ENCODE measurements at places on chromosomes 3 and 15. TPM values are rescaled to one million over a fixed set of nuclear protein-coding genes. Genes with fewer than 3 reads are reported as not detected.

Gene TRH
- polyA plus RNA-seq = 0.38 TPM

Gene GOLGA6B
- not detected for polyA plus RNA-seq

Gene DGKG
- polyA plus RNA-seq = 0.51 TPM

Gene ACKR2
- polyA plus RNA-seq = 1.8 TPM

DNA sequence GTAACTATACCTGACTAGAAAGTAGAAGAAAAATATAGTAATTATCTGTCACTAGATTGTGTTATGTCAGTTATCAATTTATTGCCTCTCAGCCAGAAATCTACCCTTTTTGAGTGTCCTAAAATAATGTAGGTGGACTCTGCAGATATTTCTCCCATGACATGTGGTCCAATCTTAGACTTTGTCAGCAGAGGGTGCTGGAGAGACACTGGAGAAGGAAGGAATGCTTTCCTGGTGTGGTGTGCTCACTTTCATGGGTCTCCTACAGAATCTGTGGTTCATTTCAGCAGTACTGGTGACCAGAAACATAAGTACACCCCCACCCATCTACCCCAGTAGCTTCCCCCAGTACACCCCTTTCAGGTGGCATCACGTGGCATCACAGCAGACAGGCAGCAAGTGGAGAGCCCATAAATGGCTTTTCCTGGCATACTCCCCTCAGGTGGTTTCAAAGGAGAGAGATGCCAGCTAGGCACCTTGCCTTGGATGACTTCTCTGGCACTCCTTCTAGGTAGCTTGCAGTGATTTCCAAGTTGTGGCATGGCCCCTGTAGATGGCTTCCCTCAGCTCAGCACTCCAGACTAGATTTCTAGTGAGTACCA is 114.7 kb downstream of the GADL1 start:
- DNase-seq = no peak

- no peak for DNase-seq
Observed at GRCh38 chr3:52721002-52721729, 15.3 kb downstream of the SPCS1 start.

DNA sequence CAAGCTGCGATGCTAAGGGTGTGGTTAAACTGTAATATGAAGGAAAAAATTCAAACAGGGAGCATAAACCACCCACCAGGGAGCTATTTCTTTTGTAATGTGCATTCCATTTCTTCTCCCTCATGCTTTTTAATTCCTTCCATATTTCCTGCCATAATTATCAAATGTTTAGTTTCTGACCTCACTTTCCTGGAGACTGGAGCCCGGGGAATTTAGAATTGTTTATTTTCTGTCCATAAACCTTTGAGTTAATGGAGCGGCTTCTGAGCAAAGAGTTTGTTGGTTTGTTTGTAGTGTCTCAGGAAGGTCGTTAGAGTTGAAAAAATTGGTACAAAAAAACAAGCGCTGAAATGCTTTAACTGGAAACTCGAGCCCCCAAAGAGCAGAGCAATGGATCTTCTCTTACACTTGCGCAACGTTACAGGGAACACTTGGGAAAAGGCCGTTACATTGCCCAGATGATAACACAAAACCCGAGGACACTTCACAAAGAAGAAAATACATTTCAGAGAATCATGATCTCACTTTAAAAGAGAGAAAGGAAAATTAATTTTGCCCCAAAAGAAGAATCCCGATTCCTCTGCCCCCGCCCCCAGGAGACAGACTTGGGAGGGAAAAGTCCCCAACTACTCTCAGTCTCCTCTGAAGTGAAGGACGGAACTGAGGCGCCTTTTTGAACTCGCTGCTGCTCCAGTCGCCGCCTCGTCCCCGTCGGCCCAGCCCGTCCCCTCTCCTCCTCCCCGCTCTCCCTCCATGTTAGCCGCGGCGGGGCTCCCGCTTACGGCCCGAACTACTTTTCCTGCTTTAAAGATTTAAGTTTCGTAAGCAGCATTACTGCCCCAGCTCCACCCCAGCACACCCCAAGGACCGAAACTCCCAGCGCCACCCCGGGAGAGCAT is 842 bp downstream of the FSTL1 start:
- DNase-seq = peak; percentile 69

DNA sequence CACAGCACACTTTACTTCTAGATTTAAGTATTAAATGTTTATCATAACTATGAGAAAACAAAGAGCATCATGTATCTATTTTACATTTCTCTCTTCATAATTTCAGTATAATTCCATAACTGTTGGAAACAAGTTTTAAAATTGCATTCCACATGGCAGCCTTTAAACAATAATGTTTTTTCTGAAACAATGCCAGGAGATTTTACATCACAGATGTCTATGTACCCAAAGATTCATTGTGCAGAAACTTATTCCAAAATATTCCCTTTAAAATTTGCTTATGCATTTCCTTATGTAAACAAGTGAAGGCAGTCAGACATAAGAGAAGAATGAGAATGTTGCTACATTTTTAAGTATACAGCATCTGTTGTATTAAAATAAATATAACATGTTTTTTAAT is 324.9 kb upstream of the COL8A1 start:
- no peak for DNase-seq

GRCh38 chr15:41987246-41987924 is 15.0 kb upstream of the EHD4 start:
- no peak for DNase-seq

DNA sequence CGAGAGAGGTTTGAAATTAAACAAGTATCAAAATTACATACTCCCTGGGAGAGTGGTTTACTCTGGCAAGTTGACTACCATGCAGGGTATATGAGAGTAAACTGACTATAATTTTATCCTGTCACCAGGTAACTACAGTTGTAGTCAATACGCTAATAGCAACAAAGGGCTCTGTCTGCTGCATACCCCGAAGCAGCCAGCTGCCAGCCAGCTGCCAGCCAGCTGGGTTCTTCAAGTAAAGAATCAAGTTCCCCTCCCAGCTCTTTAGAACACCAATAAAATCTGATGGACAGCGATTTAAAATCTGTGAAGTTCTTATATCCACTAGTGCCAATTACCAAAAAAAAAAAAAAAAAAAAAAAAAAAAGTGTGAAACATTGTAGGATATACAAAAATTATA is 417.7 kb upstream of the CFAP20DC start:
- no peak for DNase-seq

DNA sequence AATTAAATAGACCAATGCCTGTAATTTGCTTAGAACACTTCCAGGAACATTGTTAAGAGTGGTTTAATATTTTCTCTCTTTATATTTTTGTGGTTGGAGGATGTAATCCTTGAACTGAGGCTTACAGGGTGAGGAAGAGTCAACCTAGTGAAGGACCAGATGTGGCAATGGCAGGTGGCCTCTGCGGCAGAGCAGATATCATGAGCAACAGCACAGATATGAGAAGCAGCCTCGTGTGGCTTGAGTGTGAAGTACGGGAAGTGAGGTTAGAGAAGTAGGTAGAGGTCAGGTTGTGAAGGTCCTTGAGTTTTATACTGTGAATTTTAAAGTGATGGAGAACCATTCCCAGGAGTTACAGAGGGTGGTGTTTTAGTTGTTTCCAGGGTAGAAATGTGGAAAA is 417.6 kb upstream of the SUCLG2 start:
- no peak for DNase-seq
